Activated CD4-positive, alpha-beta T cell treated with anti-CD3 and anti-CD28 coated beads, Interleukin-10, Interleukin-2, amounts not matched to agents 100 ng/mL and 50 ng/mL, durations not matched to agents 16 hours and 8 hours (primary cell): ENCODE measurements at places on chromosomes 2 and 18.

DNA sequence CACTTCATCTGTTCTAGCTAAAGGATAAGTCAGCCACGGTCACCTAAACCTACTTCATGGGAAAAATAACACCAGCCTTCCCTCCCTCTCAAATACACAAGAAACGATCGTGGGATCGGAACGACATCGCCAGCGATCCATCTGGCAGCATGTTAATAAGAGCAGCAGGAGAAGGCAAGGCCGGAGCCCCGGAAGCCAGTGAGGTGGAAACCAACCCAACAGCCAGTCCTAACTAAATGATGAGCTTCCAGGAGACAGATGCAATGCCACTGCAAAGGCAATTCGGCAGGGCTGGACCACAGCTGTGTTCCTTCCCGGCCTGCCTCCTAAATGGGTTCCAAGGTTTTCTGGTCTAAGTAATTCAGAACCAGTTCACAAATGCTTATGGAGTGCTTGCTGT, 117.5 kb downstream of the TMEM163 start:
- no peak for DNase-seq

DNA sequence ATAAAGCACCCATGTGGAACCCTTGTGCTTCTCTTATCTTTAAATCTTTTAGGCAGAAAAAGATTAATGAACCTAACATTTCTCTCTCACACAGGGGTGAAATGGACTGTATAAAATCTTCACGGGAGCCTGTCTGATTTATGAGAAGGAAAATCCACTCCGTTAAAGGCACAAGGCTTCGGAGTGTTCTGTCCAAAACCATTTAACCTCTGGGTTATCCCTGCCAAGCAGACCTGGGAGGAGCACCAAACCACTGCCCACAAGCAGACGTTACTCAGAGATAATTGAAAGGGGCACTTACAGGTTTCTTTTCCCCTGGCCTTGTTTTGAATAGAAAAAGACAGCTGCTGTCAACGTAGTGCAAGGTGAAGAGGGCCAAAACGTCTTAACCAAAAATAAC, 184.4 kb upstream of the DOK6 start:
- DNase-seq, result no peak

DNA sequence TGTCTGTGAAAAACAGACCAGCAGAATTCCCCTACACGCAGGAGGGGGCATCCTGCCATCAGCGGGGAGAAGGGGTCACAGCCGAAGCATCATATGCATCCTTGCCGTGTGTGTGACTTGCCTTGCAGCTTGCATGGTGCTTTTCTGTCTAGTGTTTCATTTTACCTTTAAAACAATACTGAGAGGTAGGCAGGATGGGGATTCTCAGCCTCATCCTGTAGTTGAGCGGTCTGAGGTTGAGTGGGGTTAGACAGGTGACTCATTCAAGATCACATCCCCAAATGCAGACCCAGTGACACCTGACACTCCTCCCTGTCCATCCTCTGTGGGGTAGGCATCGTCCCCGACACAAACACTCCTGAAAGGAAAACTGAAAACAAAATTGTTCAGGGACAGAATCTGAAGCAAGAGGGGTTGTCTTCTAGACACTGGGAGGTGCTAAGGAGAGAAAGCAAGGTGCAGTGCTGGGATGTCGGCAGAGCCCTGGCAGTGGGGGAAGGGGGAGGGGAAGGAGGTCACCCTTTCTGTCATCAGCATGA, 7.9 kb downstream of the ARL4C start:
- DNase-seq, result peak; percentile 87

- DNase-seq, result no peak
These were observed 36.5 kb downstream of the TGIF1 start for GRCh38 chr18:3486512-3486911.

DNA sequence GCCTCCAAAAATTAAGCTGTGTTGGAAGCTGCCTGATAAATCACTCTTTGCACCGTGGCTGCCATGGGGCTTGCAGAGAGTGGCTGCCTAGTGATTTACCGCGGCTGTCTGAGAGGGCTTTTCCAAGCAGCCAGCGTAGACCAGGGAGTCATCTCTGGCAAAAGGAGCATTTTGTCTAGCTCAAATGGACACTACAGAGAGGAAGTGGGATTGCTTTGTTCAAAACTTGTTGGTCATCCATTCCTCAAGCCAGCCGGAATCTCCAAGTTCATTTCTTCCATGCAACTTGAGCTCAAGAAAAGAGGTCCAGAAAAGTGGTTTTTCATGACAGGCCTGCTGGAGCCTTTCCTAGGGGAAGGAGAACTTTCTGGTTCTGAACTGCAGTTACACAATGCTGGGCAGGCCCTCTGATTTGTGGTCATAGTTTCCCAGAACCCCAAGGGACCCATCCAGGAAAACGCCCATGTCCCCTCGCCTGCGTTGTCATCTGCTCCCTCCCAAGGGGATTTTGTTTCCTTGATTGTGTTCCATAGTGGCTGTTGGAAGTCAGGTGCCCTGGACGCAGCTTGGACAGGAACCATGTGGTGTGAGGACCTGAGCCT, 108.1 kb downstream of the TRIB2 start:
- DNase-seq, result no peak

- DNase-seq, result no peak
These were observed 105.1 kb downstream of the MSH2 start for GRCh38 chr2:47508080-47508479.

- no peak for DNase-seq
These were observed 138.0 kb upstream of the GLI2 start for GRCh38 chr2:120597595-120598193.
